PC-9 (cell line): ENCODE measurements at places on chromosomes 7 and 10. TPM values are rescaled to one million over a fixed set of nuclear protein-coding genes. Genes with fewer than 3 reads are reported as not detected.
A peak's percentile ranks its signal among the peaks of the same experiment; 100 is the strongest.

DNA sequence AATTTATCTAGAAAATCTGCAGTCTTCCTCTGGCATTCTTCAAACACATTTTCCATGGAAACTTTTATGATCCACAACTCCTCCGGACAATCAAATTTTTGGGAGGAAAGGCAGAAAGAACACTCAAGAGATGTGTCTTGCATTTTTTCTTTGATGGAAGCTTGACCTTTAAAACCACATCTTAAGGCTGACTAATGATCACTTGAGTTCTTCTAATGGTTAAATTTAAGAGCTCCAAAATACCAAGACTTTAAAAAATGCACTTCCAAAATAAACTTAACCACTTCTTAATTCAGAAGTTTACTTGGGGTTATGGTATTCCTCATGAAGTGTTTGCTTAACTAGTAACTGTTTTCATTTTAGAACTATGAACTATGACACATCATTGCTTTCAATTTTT lies 43.3 kb downstream of the ETV1 start:
- DNase-seq: no peak

- DNase-seq: peak; percentile 36
Measured at GRCh38 chr7:727104-727805, at the start of gene PRKAR1B. Gene PRKAR1B, minus strand, starts transcription at chr7:727281. Its CDS starts 15,776 bp downstream, at chr7:711505.

- no peak for DNase-seq
Measured at GRCh38 chr7:87213252-87213651, 6.3 kb downstream of the TMEM243 start.

- no peak for DNase-seq
Measured at GRCh38 chr10:88045656-88046415, 182.4 kb downstream of the PTEN start.

DNA sequence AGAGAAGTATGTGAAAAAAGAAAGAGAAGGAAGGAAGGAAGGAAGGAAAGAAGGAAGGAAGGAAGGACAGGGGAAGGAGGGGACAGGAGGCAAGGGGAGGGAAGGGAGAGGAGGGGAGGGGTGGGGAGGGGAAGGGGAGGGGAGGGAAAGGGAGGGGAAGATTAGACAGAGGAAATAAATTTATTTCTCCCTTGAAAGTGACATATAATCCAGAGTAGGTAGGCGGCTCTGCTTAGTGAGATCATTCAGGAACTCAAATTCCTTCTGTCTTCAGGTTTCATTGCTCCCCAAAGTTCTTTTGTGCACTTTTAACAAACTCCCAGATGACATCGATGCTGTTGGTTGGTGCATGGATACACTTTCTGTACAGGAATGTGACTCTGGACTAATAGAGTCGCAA lies 594.7 kb upstream of the STEAP1 start:
- no peak for DNase-seq

DNA sequence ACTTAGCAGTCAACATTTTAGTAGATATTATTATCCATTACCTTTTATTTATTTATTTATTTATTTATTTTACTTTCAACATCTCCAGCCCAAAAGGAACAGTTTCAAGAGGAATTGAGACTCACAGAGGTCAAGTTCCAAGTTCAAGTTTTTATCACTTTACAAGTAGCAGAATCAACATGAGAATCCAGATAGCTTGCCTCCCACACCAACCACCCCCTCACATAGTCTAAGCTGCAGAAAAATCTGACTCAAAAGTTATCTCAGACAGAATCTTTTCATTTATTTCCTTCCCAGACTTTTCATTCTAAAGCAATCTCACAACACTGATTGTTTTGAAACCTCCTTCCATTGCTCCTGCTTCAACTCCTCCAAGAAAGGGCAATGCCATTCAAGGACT lies 129.6 kb downstream of the GRM3 start:
- no peak for DNase-seq

GRCh38 chr10:109173121-109173520 lies 750.2 kb downstream of the XPNPEP1 start:
- DNase-seq: no peak

The MACC1 gene
- 48.4 and 50.8 TPM in 2 replicates for total RNA-seq

- DNase-seq: no peak
Measured at GRCh38 chr10:88668465-88668864, 4.2 kb downstream of the LIPF start.

The CYP2W1 gene
- total RNA-seq: 0.63 TPM in 1 of 2 replicates, not detected in the other

DNA sequence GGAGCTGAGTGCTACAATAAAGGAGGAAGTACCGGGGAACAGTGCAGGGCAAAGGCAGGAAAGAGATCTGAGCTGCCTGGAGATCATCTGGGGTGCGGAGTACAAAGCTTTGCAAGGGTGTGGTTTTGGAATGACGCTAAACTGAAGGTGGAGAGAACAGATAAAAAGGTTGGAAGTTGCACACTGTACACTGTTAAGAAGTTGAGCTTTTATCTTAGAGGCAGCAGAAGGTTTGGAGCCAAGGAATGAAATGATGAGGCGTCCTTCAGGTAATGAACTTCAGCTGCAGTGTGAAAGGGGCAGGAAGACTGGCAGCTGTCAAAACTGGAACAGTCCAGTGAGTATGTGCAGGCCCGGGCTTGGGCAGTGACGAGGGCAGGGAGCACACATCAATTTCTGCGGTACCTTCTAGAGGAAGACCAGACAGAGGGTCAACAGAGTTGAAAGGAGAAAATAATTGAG lies 7.2 kb upstream of the ANKRD61 start:
- no peak for DNase-seq
